Lung (tissue), 17 donors: ENCODE measurements at places on chromosomes 5 and 9.

- no peak for DNase-seq
These were observed 31.7 kb downstream of the ALG2 start for GRCh38 chr9:99189887-99190596.

GRCh38 chr5:109329333-109330237, 80.2 kb downstream of the PJA2 start:
- peak; percentile 58 for DNase-seq

DNA sequence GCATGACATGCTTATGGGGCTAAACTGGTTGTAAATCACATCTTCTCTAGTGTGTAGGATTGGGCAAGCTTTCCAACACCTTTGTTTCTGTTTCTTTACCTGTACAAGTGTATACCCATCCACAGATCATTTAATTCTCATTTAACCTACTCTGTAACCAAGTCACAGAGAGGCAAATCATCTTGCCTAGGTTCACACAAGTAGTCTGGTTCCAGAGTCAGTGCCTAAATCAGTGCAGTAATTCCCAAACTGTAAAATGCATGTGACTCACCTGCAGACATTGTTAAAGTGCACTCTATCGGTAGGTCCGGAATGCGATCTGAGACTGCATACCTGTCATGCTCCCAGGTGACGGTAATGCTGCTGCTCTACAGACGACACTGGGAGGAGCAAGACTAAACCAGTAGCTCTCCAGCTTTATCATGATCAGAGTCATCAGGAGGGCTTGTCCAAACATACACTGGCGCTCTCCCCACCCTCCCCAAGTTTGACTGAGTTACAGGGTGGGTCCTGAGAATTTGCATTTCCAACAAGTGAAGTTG, 107.9 kb upstream of the FREM1 start:
- no peak for DNase-seq

DNA sequence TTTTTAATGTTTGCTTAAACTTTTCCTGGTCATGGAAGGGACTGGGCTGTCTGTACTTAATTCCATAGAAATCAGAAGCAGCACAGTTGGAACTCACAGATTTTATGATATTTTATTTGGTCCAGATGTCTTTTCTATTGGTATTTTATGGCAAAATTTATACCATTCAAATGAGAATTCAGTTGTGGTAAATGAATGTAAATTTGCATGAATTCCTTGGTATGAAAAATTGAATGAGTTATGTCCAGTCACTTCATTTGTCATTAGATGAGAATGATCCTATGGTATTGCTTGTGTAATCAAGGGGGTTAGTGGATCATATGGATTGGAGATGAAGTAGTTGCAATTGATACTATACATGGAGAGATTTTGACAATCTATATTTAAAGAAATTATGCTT, 188.0 kb downstream of the KDM4C start:
- no peak for DNase-seq

- DNase-seq: no peak
These were observed 103.6 kb downstream of the FNBP1 start for GRCh38 chr9:129939431-129939830.

GRCh38 chr9:98935071-98935505, 8.6 kb upstream of the COL15A1 start:
- DNase-seq: peak; percentile 11

DNA sequence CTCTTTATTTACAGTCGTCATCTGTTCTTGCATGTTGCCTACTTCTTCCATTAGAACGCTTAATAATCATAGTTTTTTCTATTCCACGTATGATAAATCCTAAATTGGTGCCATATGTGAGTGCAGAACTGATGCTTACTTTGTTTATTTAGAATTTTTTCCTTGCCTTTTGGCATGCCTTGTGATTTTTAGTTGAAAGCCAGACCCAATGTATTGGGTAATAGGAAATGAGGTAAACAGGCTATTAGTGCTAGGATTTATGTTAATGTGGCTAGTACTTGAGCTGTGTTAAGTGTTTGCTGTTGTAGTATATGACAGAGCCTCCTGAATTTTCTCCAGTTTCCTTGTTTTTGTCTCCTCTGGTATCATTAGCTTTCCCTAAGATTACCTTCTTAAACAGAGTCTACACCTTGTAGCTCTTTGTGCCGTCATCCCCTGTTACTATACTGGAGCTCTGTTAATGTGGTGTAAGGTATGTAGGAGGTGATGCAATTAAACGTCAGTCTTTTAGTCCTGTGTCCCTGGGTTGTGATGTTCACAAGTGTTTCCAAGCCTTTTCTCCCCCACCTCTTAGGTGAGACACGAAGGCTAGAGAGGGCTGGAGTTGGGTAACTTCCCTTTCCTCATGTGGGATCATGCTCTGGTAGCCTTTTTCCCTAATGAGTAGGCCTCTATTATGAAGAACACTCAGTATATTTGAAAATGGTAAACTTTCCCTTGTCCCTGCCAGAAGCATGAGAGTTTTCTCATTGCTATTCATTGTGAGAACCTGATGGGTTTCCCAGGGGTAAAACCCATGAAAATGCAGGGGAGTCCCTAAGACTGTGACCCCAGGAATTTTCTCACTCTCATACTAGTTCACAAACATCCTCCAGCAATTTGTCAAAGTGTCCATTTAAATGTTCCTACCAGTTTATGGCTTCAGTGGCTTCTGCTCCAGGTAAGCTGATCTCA, 21.2 kb downstream of the SPATA31D3 start:
- peak; percentile 25 for DNase-seq

GRCh38 chr9:2356041-2356790, 265.4 kb upstream of the VLDLR start:
- DNase-seq: no peak
